Stimulated activated CD4-positive, alpha-beta T cell treated with anti-CD3 and anti-CD28 coated beads, Interleukin-1b, Interleukin-23, amount 100 ng/mL, for 1 hour (primary cell): ENCODE measurements at places on chromosomes 16 and 17.

GRCh38 chr17:8572764-8573163 lies 57.8 kb downstream of the MYH10 start:
- no peak for DNase-seq

GRCh38 chr16:87344165-87344930 lies 27.2 kb upstream of the C16orf95 start:
- DNase-seq = no peak

DNA sequence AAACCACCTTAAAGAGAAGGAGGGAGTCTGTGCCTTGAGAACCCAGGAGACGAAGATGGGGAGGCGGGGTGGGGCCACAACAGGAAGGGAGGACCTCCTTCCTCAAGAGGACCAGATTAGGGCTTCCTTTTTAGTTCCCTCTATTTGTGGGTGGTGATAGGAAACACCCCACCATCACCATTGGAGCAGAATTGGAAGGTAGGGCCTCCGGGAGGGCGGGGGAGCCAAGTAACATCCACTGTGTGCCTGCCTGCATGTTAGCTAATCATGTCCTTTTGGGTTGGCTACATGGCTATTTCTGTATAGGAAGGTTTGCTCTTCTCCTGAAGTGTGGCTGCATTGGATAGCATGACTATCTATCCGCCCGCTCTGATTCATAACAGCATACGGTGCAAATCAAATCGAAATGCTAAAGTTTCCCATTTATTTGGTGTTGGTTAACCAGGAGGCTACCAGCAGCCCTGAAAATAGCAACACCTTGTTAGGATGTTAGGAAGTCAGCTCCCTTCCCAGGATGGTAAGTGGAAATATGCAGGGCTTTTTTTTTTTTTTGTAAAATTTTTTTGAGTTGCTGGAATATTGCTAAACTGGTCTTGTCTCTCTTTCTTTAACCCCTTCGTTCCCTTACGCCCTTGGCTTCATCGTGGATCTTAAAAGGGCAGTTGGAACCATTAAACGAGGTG lies 4.2 kb downstream of the SYT17 start:
- DNase-seq = no peak

DNA sequence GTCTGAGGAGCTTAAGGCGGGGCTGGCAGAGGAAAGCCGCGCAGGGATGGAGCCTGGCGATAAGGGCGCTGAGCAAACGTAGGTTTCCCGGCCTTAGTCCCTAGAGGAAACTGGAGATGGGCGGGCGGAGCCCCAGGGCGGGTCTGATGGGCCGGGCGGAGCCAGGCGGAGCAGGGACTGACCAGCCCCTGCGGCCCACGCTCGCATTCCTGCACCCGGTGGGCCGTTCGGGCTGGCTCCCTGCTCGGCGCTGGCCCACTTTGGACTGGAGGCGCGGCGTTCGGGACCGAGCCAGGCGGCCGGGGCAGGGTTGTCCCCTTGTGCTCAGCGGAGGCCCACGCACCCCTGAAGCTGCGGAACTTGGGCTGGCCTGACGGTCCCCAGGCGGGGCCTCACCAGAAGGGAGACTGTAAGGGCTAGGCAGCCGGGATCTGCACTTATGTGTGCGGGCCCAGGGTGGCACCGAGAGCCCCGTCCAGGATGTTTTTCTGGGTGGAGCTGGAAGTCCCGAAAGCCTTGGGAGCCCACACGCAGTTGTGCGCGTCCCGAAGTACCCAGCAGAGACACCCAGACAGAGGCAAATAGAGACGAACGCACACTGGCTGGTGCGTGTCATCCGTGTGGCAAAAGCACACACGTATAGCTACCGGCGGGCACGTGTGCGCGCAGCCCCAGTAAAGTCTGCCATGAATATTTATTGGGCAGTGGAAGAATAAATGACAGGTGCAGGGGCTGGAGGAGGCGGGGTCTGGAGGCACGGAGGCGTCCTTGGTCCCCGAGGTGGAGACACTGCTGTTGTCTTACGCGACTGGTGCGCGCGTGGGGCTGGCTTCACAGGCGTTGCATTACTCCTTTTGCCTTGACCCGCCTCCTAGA lies 1.4 kb downstream of the PYDC1 start:
- DNase-seq = no peak

DNA sequence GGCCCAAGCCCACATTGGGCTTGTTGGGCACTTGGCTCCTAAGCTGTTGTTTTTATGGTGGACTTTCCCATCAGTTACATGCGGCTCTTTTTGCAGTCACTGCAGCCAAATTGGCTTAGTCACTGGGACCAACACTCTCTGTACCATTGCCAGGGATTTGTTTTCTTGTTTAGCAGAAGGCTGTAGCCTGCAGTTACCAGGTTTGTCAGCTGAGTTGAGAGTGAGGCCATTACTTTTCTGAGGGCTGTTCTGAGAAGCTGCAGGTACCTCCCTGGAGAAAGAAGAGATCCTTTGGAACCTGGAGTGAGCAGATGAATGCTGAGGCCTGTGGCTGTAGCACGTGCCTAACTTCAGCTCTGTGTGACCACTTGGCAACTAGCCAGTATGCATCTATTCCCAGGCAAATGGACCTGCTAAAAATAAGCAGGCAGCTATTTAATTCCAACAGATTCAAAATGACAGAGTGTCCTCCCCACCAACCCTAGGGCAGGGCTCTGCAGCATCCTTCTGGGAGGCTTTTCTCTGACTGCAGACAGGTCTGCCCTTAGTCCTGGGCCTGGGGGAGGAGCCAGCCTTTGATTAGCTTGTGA lies 12.9 kb downstream of the AKAP1 start:
- no peak for DNase-seq
